ENCODE measurements at places on chromosomes 5 and 9.

- no peak for DNase-seq
Measured at GRCh38 chr5:58715997-58716656, 133.3 kb downstream of the RAB3C start.

GRCh38 chr5:129905473-129906176 is 1.4 kb downstream of the CHSY3 start:
- no peak for DNase-seq

DNA sequence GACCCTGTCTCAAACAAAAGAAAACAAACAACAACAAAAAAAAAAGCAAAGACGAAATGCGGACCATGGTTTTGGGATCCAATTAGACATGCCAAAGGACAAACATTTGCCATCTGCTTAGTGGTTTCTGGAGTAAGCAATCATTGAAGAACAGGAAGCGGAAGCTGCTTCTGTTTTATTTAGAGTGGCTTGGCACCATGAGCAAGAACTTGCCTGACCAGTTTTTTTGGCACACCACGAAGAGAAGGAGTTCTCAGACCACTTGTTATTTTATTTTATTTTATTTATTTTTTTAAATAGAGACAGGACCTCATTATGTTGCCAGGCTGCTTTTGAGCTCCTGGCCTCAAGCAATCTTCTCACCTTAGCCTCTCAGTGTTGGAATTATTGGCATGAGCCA is 17.0 kb downstream of the BTF3 start:
- DNase-seq: no peak

DNA sequence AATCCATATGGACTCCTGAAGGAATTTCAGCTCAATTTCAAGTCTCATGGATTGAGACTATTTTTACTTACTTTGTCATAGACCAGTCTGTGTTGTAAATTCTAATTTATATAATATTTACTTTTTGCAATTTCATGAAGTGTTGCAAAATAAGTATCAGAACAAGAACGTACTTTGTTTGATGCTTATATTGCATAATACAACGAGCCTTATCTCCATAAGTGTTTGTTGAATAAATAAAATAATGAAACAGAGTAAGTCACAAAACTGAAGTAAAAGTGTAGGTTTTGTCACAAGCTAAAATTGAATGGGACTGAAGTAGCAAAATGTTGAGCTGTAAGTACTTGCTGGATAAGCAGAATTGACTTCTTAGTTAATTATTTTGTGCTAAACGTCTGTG is 3.0 kb upstream of the LIFR start:
- DNase-seq: no peak

- DNase-seq: no peak
Measured at GRCh38 chr9:92384375-92384774, 20.0 kb downstream of the OGN start.

DNA sequence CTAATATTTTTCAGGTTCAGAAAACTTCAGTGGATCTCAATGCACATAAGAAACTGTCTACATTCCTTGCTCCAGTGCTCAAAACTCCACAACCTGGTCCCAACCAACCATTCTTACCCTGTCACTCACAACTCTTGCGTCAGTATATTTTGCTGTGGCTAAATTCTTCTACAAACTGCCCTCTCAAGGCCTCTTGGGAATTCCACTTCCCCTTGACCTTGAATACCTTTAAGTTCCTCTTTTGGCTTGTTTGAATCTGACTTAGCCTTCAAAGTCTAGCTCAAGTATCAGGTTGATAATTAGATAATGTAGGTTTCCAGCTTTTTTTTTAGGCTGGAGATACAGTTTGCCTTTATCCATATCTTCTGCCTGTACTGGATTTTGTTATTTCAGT is 128.3 kb downstream of the SLF1 start:
- no peak for DNase-seq

- DNase-seq: no peak
Measured at GRCh38 chr9:79568337-79569101, 3.2 kb upstream of the TLE4 start.

GRCh38 chr9:13267743-13268142 is 11.7 kb downstream of the MPDZ start:
- DNase-seq: no peak

- no peak for DNase-seq
Measured at GRCh38 chr5:133952729-133953567, 15.5 kb downstream of the C5orf15 start.

GRCh38 chr9:103928442-103928841 is 165.7 kb upstream of the SMC2 start:
- DNase-seq: no peak

DNA sequence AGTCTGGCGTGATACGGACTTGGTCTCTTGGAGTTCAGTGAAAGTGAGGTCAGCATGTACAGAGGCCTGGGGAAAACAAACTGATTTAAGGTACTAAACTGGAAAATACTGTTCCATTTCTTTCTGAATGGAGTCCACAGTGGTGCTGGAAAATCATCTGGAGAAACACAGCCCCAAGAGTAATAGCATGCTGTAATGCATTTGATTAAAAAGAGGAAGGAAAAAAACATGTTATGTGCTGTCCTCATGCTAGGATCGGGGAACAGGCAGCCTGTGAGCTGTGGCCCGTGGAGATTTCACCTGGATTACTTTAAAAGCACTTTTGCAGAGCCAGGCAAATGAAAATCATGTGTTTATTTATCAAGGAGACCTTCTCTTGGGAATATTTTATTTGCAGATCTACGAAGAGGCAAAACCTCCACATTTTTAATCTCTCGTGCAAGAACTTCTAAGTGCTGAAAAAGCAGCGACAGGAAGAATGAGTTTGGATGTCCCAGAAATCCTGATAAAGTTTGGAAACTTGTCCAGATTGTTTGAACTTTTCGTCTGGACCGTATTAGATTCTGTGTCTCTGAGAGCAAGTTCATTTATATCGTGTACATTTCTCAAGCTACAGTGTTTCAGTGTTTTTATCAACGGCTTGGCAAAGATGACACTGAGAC is 228.8 kb downstream of the GAS1 start:
- no peak for DNase-seq

Measured in activated CD8-positive, alpha-beta memory T cell treated with anti-CD3 and anti-CD28 coated beads for 1 hour (primary cell).